ENCODE measurements at places on chromosomes 6 and 20. TPM values are rescaled to one million over a fixed set of nuclear protein-coding genes. Genes with fewer than 3 reads are reported as not detected.

The CST5 gene
- total RNA-seq: not detected

The DSP gene
- 42.4 TPM for total RNA-seq

The SLC17A9 gene
- total RNA-seq: 6.2 TPM

The NCR2 gene
- not detected for total RNA-seq

The BPIFB2 gene
- not detected for total RNA-seq

The NOX3 gene
- not detected for total RNA-seq

The FNDC11 gene
- total RNA-seq: 1.3 TPM
